Mesenchymal stem cell (in vitro differentiated cells and primary cell): ENCODE measurements at places on chromosomes 5 and 9.
A peak's percentile ranks its signal among the peaks of the same experiment; 100 is the strongest.

GRCh38 chr9:99167119-99167518 is 54.6 kb downstream of the ALG2 start:
- no peak for DNase-seq

GRCh38 chr9:81626511-81626910 is 62.8 kb downstream of the TLE1 start:
- no peak for DNase-seq

- DNase-seq = no peak
Measured at GRCh38 chr5:122402955-122403685, 91.1 kb downstream of the SNCAIP start.

- DNase-seq = peak; percentile 87
Measured at GRCh38 chr5:114449860-114450421, 88.1 kb downstream of the KCNN2 start.

GRCh38 chr5:38379350-38379937 is 121.1 kb downstream of the EGFLAM start:
- no peak for DNase-seq

- no peak for DNase-seq
Measured at GRCh38 chr5:121762426-121762825, 89.3 kb upstream of the FTMT start.

DNA sequence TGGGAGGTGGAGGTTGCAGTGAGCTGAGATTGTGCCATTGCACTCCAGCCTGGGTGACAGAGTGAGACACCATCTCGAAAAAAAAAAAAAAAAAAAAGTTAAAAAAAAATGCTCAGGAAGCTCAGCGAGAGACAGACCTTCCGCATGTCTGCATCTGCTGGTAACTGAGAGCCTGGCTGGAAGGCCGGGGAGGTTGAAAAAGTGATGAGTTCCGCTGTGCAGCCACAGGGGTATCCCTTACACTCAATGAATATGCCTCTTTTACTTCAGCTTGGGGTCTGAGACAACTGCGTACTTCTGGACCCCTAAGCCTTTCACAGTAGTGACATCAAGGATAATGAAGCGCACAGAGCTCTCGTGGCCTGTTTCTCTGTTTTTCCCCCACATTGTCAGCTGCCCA is 179.9 kb upstream of the KLF4 start:
- DNase-seq = no peak

- DNase-seq = no peak
Measured at GRCh38 chr9:91103931-91104330, 257.8 kb downstream of the AUH start.

DNA sequence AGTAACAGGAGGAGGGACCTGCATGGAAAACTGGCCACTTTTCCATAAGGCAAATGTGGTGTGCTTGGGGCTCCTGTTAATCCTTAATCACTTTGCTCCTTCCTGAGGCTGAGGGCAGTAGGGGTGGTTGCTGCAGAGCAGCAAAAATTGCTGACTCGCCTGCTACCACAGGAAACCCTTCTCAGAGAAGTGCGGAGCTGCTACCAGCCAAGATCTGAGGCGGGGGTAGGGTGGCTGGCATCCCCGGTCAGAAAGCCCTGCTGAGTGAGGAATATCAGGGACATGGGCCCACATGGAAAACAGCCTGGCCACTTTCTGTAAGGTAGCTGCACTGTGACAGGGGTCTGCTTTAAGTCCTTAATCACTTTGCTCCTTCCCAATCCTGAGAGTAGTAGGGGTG is 192.4 kb upstream of the GHR start:
- no peak for DNase-seq

- DNase-seq = no peak
Measured at GRCh38 chr9:4341554-4341953, 41.7 kb upstream of the GLIS3 start.

DNA sequence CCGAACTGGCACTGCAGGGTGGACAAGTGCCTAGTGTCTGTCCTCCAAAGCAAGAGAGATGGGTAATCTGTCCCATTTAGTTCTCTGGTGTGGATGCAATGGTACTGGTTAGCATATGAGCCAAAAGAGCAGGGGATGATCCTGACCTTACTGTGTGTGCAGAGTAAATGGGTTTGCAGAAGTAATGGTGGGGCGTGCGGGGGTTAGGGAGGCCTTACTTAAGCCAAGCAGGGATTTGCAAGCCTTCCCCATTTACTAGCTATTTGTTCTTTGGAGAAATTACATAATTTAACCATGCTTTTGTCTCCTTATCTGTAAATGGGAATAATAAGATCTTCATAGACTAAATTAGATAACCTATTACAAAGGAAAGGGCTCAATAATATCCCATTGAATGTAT is 19.9 kb upstream of the LCP2 start:
- DNase-seq = no peak

DNA sequence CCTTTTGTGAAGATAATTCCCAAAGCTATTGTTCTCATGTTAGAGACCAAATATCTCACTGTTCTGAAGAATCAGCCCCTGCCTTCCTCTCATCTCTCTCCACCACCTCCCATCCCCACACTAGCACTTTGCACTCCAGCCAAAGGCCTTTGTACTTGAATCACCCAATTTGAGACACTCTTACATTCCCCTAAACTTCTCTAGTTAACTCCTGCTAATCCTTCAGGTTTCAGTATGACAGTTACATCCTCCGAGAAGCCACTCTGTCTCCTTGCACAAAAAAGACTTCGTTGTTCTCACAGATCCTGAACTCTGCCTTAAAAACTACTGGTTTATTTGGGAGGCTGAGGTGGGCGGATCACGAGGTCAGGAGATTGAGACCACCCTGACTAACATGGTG is 227.5 kb downstream of the PIK3R1 start:
- DNase-seq = no peak

GRCh38 chr5:73135429-73136054 is 15.2 kb downstream of the TMEM171 start:
- peak; percentile 45 for DNase-seq

- no peak for DNase-seq
Measured at GRCh38 chr9:14318361-14318760, 4.4 kb upstream of the NFIB start.

DNA sequence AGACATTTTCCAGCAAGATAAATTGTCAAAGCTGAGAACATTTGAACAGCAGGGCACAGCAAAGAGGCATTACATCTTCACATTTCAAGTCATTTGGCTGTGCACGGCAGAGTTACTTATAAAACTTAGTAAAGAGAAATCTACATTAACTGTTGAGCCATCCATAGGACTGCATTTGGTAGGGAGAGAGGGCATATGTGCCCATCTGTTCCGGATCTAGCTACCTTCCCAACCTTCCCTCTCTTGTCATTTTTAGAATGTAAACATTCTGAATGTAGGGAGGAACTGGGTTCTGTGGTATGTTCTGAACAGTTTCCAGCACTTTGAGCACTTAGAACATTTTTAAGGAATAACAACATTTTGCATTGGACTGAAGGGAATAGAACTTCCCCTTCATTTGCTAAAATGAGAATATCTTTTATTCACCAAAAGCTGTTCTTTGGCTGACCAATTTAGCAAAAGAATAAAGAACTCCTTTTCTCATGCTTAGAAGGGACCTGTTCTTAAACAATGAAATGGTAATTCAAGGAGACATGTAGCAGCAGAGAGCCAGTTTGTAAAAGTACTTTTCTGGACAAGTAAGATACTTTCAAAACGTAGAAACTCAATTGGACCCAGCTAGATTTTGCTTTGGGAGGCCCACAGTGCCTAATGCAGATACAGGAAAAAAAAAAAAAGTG is 104.4 kb downstream of the CETN3 start:
- DNase-seq = no peak

- DNase-seq = no peak
Measured at GRCh38 chr5:117455236-117456233, 880.9 kb upstream of the SEMA6A start.

DNA sequence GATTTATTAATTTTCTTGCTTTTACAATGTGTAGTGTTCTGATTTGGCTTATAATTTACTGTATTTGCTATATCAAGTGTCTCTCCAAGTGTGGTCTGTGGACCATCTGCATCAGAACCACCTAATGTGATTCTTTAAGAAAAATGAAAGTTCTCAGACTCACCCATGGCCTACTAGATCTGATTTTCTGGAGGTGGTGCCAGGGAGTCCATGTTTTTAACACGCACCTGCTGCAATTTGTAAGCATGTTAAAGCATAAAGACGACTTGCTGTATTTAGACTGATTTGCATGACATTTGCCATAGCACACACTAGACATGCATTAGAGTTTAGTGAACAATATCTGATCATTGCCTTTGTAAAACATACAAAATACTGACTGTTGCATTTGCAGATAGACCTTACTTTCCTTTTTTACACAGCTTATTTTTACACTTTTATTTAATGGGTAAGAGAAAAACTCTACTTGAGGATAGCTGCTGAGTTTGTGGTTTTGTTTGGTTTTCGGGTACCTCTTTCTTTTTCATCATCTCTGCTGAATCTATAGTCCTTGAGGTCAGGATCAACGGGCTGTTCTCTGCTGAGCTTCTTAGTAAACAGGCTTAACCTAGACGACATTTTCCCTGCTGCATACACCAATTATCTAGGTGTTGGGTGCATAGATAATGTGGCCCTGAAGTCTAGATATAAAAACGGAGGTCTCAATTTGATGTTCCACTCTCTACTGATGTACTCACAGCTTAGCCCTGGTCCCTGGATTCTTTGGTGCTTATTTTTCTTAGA is 138.0 kb upstream of the ZNF366 start:
- no peak for DNase-seq

DNA sequence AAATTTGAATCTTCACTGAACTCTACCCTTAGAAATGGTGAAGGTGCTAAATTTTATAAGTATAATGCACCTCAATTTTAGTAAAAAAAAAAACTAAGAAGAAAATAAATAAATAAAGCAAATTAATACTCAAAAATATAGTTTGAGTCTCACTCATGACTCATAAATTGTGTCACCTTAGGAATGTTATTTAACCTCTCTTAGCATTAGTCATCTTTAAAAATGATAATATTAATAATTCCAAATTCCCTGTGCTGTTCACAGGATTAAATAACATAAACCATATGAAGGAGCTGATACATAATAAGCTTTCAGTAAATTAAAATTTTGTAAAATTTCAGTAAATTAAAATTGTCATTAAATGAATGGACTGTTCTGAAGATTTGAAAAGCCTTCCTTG is 339.8 kb upstream of the RGMB start:
- DNase-seq = no peak

DNA sequence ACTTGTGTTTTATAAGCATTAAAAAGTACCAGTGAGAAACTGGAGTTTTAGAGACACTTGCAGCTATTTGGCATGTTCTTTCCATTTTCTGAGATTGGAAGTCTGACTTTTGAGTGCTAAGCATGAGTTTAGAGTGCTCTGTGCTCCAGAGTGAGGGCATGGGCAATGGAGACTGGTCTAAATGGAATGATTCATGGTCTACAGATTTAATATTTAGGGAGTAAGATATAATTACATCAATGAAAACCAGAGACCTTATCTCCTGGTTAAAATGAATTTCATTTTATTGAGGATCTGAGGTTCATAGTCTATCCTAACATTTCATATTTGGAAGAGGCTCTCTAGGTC is 135.9 kb upstream of the RPS23 start:
- DNase-seq = no peak

DNA sequence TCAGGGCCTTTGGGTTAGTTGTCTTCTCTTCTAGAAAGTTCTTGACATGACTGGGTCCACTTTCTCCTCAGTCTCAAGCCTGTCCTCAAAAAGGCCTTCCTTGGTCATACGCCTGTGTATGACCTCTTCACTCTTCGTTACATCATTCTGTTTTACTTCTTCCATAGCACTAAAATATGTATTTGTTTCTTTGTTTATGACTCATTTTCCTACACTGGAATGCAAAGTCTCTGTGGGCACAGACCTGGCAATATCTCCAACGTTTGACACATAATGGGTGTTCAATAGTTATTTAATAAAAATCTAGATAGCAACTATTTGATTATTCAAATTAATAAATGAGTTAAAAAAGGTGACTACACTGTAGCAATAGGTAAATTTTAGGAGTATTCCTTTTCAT is 85.1 kb downstream of the YIPF5 start:
- no peak for DNase-seq

- DNase-seq = peak; percentile 81
Measured at GRCh38 chr9:106420511-106420944, 442.4 kb upstream of the ZNF462 start.

DNA sequence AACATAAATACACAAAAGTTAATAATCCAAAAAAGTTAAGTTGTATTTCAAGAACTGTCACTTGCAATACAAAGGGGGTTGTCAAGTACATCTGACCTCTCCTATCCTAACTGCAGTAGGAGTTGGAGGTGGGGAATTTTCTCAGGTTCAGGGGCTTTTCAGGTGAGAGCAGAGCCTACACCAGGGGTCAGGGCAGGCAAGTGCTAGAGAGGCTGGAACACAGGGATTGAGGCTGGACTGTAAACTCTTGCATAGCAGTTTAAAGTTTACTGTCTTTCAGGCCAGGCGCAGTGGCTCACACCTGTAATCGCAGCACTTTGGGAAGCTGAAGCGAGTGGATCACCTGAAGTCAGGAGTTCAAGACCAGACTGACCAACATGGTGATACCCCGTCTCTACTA is 25.4 kb upstream of the RASGRF2 start:
- no peak for DNase-seq

GRCh38 chr5:156582193-156582598 is 255.2 kb downstream of the SGCD start:
- no peak for DNase-seq

DNA sequence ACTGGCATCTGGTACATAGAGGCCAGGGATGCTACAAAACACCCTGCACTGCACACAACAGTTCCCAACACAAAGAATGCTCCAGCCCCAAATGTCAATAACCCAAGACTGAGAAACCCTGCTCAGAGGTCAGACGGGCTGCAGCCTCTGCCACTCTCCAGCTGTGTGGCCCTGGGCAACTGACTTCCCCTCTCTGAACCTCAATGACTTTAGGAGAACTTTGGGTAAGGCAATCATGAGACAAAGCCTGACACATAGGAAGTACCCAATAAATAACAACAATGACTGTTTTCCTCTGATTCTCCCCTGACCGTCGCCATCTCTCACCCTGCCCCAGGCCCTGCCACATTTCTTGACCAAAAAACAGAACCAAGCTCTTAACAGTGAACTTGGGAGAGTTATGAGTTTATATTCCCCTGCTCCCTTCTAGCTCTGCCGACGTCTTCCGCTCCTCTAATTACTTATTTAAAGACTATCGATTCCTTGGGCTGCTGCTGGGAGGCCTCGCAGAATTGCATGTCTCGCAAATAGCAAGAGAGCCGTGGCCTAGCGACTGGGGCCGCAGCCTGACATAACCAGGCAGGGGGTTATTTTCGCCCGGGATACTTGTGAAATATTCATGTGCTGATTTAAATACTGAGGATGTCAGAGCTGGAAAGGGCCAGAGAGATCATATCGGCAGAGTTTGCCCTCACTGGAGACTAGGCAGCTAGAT is 24.5 kb upstream of the CRB2 start:
- no peak for DNase-seq

- DNase-seq = no peak
Measured at GRCh38 chr9:5874048-5874447, 16.6 kb upstream of the MLANA start.

DNA sequence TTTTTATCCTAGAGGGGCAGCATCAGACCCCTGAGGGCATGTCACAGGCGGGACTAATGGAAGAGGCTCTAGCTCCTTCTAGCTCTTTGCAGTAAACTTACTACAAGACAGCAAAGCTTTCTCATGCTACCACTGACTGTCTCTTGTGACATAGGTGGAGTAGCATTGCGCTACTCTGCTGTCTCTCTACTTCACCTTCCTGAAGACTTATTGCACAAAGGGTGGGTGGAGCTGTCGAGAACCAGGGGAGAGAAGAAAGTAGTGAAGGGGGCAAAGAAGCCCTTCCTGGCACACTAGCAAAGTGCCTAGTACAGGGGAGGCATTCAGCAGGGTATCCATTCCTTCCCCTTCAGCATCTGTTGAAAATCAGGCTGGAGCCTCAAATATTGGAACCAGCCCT is 36.1 kb upstream of the NEK6 start:
- no peak for DNase-seq
